ENCODE measurements at places on chromosomes 3 and 15.

DNA sequence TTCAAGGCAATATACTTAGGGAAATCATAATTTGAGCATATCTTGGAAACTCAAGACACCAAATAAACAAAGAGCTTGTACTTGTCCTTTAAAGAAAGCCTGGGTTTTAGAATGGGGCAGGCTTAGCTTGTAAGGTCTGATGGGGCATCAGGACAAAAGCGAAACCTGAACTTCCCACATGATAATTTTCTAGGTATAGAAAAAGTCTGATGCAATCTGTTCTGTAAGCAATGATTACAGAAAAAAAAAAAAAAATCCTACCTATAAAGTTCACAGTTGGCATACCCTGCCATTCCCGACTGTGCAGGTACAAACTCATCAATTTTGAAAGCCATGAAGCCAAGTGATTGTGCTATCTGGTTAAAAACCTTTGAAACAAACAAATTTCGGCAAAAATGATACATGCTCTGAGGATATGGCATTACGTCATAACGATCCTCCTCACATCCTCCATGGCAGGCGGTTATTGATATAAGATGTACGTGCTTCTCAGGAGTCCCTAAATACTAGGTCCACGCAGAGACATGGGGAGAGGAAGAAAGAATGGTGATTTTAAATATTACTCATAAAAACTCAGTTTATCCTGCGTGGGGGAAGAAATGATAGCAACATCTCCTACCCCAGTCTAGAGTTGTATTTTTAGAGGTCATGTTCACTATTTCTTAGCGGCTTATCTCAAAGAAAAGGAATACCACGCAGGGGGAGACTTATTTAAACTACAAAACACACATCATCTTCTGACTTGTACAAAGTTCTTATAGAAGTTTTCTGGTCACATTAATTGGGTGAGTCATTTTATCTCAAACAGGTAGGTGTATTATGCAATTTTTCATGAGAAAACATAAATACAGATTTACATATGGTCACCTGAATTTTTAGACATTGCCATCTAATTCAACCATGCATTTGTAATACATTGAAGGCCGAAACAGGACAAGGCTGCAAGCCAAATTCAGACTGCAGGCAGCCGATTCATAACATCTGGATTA is 27.0 kb downstream of the MB21D2 start:
- DNase-seq: no peak

GRCh38 chr15:99452728-99453636 is 112.8 kb upstream of the MEF2A start:
- DNase-seq: no peak

DNA sequence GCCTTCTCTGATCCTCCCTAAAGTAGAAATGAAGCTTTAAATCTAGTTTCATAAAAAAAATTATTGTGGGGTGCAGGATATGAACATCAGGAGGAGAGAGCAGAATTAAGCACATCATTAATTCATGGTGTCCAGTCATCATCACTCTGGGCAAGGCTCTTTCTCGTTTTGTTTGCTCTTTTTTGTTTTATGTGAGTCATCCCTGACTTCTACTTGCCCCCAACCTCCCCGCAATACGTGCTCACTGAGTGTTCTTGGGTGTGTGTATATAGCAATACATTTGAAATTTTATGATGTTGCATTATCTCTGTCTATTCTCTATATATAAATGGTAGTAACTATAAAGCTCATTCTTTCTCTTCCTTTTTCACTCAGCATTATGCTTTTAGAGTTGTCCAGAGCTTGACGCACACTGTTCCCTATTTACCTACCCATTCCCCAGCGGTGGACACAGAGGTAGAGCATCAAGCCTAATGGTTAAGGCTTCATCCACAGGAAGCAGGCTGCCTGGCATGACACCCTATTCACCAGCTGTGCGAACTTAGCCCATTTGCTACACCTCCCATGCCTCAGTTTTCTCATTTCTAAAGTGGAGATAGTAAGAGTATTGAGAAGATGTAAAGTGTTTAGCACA is 72.3 kb downstream of the CD200R1L start:
- DNase-seq: no peak

DNA sequence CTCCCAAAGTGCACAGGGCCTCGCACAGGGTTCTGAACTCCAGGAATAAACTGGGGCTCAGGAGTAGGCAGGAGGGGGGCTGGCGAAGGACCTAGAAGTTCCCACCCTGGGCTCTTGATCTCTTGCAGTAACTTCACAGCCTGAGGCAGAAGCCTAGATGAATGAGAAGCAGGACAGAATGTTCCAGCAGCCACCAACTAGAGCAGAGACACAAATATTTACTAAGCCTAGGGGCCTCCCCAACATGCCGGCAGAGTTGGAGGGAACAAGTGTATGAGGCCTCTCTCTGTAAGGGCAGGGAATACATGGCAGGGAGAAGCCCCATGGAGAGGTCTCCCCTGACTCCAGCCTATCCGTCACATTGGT is 25.3 kb upstream of the C15orf39 start:
- DNase-seq: no peak

GRCh38 chr15:55532944-55533343 is 24.9 kb upstream of the DNAAF4 start:
- DNase-seq: no peak

DNA sequence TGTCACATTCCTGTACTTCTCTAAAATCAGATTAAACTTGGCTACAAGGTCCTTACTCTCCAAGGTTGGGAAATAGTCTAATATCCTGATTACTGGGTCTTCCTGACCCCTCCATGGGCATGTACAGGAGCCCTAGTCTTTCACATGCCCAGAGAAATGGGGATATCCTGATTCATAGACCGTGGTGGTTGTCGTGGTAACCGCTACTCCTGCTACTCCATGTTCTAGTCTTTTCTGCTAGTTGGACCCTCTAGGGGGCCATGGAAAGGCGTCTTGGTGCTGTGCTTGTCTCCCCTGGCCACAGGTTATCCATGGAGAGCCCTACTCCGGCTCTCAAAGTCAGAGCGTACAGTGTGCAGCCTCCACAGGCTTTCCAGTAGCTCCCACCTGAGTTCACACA is 13.1 kb upstream of the ZBTB38 start:
- DNase-seq: no peak

DNA sequence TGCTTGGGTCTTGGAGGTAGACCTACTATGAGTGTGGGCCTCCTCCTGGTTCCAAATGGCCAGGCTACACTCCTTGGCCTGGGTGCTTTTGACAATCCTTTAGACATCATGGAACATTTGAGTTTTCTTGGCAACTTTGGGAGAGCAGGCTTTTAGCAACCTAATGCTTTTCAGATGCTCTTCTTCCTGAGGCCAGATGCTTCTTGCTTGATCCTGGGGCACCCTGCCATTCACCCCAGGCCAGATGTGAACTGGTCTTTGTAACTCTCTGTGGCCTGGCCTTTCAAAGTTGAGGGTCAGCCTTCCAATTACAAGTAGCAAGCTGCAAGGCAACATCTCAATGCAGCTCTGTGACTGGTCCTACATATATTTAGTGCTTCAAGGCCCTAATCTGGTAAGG is 40.5 kb downstream of the RTP1 start:
- no peak for DNase-seq

DNA sequence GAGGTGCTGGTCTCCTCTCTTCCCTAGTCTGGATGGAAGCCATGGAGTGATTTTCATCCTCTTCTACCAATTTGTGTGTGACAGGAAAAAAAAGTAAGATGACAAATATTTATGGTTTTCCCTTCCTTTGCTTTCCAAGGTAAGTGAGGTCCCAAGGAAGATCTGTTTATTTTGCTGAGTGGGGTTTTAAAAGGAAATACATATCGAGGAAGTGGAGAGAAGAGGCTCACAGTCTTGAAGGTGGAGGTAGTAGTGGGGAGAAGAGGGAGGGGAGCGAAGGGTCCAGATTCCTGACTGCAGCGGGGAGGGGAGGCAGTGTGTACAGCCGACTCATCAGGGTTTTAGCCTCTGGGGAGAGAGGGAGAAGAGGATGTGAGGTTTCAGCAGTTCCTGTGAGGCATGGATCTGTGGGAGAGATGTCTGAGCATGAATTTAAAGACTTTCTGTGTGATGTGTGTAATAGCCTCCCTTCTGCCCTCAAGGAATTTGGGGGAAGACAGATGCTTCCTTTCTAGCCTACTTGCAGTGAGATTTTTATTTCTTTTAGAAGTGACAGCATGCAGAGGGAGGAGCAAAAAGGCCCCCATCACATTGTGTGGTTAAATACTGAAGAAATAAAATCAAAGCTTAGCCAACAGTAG is 272.4 kb downstream of the THRB start:
- no peak for DNase-seq

- no peak for DNase-seq
Measured at GRCh38 chr3:113266738-113267137, 55.4 kb downstream of the BOC start.

DNA sequence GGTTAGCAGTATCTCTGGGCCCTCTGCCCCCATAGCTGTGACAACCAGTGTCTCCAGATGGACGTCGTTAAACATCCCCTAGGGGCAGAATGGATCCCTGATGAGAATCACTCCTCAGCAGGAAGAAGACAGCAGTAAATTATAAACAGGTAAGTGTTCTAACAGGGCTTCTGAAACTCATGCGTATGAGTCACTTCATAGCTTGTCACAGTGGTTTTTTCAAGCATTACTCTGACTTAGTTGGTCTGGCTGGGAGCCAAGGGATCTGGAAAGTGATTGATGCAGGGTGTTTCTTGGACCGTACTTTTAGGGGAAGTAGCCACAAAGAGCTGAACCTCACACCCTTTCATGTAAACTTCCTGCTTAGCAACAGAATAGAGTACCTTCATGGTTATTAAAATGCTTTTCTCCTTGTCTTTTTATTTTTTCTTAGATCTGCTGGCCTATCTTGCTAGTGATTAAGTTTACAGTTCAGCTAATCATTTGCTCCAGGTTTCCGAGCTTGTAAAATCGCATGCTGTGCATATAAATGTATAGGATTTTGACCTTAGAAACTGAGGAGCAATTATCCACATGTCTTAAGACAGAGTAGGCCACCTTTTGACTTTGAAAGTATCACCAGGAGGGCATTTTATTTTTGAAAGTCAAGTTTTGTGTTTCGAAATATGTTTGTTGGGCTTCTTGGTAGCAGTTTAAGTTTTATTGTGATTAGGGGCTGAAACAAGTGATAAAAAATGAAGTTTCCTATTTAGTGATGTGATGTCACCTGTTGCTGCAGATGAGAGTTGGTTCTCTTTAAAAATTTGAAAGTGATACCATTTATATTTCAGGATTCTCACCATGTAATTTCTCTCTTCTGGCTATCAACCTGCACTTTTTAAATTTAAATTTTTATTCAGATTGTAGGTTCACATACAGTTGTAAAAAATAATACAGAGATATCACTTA is 333.9 kb downstream of the PTPRG start:
- DNase-seq: peak; percentile 10

GRCh38 chr3:152745646-152746045 is 89.3 kb upstream of the P2RY1 start:
- no peak for DNase-seq

DNA sequence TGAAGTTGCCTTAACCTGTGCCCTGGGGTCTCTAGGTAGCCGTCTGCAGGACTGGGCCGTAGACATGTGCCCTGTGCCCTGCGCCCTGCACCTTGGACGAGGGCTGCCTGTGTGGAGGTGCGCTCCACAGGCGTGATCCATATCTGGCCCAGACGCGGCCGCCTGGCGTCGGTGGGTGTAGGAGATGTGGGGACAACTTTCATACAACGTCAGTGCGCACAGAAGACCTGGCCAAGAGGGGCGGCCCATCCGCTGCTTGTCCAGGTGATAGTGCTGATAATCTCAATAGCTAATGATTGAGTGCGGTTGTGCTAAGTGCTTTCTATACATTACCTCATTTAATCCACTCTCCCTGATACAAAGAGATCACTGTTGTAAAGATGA is 665 bp upstream of the RASGRP1 start:
- DNase-seq: no peak

DNA sequence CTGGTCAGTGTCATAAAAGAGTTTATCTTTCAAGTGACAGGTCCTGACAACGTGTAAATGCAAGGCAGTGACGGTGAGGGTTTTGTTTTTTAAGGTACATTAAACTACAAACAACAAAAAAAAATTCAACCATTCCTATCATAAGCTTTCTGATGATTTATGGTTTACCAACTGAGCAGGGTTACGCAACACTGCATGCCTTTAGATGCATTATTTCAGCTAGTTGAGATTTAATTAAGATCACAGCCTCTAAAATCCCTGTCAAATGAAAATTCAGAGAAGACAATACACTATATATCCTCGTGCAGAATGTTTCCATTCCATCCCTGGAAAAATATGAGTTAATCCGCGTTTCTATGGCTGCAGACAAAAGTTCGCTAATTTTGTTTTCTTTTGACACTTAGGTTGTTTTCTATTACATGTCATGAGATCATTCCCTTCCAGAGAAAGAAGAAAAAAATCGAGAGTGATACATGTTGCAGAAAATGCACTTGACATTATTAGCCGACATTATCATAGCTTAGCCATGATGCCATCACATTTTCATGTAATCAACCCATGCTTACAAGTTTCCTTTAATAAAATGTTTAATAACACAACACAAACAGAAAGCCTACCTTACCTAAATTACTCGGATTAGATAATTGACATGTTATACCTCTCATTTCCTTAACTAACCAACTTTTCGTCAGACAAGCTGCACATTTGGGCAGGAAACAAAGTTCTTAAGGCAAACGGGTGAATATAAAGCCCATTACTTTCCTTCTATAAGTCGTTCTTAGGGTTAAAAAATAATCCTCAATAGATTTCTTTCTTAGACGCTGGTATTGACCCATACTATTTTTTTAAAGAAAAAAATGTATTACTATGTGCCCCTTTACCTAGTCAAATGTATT is 521.2 kb downstream of the FOXP1 start:
- no peak for DNase-seq

- no peak for DNase-seq
Measured at GRCh38 chr3:77795013-77795412, 755.1 kb downstream of the ROBO2 start.

GRCh38 chr3:153463895-153464294 is 301.9 kb downstream of the RAP2B start:
- DNase-seq: no peak

- no peak for DNase-seq
Measured at GRCh38 chr3:159936541-159936940, 52.1 kb upstream of the IL12A start.

- DNase-seq: peak; percentile 27
Measured at GRCh38 chr3:124584552-124585391, 145.5 kb upstream of the UMPS start.

GRCh38 chr3:70614111-70614510 is 301.7 kb upstream of the MDFIC2 start:
- no peak for DNase-seq

DNA sequence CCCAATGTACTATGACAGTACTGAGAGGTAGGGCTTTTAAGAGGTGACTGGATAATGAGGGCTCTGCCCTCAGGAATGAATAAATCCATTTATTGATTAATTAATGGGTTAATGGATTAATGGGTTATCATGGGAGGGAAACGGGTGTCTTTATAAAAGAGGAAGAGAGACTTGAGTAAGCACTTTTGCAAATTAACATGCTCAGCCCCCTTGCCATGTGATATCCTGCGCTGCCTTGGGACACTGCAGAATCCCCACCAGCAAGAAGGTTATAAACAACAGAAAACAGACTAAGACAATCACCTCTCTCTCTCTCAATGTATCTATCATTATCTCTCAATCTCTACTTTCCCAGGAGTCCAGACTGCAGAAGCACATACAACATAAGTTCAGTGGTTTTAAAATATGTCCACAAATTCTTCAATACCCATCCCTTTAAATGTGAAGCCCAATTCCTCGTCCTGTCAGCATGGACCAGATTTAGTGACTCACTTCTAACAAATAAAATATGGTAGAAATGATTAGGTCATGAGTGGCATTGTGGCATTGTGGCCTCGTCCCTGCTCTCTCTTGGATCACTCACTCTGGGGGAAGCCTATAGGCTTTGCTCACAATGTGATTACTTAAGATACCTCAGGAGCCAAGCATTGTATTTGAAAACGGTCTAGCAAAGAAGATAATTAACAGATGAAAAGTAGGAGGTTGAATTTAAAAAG is 40.0 kb upstream of the IL12A start:
- DNase-seq: no peak

Measured in stimulated activated CD4-positive, alpha-beta T cell treated with anti-CD3 and anti-CD28 coated beads, Interleukin-4, amount 100 ng/mL, for 1 hour (primary cell).